ENCODE measurements at places on chromosomes 7 and 10.

DNA sequence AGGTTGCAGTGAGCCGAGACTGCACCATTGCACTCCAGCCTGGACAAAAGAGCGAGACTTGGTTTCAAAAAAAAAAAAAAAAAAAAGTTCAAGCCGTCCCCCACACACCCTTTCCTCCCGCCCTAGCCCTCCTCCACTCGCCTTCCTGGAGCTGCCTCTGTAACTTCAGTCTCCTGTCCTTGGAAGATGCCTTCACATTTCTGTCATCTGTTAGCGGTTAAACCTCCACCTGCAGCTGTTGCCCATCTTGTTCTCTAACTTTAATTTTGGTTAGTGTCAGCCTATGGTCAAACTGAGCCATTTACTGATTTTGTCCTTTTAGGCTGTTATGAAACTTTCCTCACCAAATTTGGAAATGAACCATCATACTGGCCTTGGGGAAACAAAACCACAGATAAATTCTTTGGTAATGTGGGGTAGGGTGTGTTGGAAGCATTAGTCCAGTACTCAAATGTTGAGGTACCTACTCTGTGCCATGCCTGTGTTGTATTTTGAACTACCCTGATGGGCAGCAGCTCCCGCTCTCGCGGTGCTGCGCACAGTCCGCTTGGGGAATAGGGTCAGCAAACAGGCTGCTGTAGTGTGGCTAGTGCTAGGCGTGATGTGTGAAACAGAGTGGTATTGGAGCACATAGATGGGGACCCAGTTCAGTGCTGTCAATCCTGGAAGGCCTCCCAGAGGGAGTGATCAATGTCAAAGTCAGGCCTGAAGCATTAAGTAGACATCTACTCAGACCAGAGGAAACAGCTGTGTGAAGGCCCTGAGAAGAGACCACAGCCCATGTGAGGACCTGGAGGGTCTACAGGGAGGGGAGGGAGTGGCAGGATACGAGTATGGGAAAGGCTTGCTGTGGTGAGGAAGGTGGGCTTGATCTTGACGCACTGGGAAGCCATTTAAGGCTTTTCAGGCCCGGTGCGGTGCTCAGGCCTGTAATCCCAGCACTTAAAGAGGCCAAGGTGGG, 26.9 kb downstream of the SFXN4 start:
- no peak for ATAC-seq

DNA sequence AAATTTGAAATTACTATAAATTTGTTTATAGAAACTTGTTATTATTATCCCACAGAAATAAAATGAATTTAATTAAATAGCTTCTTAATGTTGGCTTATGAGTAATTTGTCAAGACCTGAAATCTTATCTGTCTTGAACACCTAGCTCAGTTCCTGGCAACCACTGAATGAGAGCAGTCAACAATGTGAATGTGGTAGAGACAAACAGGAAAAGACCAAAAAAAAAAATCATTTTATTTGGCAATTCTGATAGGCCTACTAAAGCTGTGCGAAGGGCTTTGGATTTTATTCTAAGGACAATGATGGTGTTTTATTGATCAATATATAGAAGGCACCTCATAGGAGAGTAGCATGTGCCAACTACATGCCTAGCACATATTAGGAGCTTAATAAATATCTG, 127.8 kb upstream of the RSU1 start:
- ATAC-seq: no peak

GRCh38 chr10:95236068-95236903, 42.2 kb downstream of the ACSM6 start:
- ATAC-seq: peak; percentile 96

- ATAC-seq: peak; percentile 45
Measured at GRCh38 chr7:98051118-98051744, 55.4 kb upstream of the LMTK2 start.

DNA sequence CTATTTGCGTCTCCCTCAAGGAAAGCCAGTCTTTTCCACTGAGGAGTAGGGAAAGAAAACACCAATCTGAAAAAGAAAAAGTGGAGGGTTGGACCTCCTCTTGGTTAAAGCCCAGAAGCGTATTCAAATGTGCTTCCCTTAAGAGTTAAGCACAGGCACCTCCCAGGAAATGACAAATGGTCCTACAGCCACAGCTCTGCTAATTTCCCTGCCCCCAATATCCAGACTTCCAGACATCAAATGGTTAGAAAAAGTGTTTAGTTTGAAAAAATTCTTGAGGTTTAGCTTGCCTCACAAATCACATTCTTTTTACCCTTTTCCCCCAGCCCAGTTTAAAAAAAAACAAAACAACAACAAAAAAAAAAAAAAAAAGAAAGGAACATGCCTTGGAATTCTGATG, 19.0 kb upstream of the COL1A2 start:
- ATAC-seq: no peak

DNA sequence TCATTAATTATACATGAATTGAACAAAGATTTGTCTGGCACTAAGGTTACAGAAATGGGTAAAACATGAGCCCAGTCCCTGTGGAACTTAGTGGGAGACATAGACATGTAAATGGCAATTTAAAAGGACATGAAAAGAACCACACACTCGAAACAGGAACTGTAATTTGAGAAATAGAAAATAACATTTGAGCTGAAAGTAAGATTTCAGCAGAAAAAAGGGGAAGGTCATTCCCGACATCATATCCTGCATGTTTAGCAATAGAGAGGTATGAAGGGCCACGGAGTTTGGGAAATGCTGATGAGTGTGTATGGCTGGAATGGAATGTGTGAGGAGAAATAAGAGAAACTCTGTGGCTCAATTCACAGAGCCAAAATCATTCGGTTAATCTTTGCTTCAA, 175.4 kb upstream of the AHR start:
- peak; percentile 45 for ATAC-seq

- ATAC-seq: no peak
Measured at GRCh38 chr10:103784723-103785418, 70.5 kb downstream of the SH3PXD2A start.

DNA sequence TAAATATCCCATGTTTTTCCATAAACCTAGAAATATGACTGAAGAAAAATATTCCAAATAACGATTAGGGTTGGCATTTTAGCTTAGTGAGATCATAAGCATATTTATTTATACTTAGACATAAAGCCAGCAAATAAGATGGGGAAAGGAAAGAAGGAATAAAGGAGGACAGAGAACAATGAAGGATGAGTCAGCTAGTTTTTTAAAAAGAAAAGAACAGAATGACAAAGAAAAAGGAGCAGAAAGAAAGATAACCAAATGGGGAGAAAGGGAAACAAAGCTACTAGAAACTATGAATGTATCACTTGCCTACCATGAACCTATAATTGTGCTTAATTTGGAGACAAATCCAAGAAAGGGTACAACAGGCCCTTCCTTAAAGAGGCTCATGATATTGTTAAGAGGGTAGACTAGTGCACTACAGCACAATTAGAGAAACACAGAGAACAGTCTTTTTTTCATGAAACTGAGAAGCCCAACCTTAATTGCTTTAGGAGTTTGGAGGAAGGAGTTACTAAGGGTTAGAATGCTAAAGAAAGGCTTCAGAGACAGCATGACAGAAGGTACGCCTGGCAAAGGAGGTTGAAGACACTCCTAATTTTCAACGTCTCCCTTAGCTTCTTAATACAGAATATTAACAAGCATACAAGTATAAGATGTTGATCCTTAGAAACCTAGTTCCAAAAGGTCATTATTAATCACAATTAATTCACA, 23.9 kb downstream of the HERPUD2 start:
- no peak for ATAC-seq

DNA sequence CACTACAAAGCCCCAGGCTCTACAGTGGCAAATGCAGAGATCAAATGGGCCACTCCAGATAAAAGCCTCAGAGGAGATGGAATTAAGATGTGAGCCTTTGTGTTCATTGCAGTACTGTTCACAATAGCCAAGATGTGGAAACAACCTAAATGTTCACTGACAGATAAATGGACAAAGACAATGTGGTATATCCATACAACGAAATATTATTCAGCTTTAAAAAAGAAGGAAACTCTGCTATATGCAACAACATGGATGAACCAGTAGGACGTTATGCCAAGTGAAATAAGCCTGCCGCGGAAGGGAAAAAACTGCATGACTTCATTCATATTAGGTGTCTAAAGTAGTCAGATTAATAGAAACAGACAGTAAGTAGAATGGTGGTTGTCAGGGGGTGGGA, 170.5 kb upstream of the TBX20 start:
- no peak for ATAC-seq

DNA sequence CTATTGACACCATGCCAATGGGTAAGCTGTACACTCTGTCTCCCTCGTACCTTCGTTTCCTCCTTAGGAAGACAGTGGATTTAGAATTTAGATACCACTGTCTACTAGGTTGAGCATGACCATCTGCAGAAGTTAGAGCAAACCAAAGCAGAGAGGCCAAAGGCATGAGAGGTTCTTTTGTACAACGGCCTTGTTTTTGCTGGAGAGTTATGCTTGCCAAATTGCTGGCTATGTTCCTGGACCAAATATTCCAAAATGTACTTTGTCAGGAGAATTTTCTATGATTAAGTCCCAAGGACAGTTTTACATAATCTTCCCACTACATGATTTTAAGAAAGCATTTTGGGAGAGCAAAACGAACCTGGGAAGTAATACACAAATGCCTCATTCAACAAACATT, 47.9 kb upstream of the PLCE1 start:
- no peak for ATAC-seq

DNA sequence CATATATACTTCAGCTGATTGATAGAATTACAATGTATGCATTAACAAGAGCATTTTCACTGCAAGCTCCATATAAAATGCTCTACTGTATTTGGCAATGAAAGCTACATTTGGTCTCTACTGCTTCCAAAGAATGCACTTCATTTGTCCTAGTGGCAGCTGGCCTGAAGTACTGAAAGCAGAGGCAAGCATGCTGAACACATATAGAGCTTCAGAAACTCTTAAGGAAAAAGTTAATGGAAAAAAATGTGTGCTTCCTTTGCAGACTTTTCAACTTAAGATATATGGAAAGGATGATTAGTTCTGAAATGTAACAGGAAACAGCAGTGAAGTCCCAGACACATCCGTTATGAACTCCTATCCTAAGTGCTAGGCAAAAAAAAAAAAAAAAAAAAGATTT, 537.1 kb upstream of the POM121L12 start:
- no peak for ATAC-seq

Measured in stimulated activated memory B cell treated with anti-CD40 and anti-IgM and Interleukin-4, amounts not matched to agents 10 μg/mL and 1 μg/mL and 100 μg/mL, for 72 hours (primary cell).